ENCODE measurements at places on chromosomes 11 and 22.

DNA sequence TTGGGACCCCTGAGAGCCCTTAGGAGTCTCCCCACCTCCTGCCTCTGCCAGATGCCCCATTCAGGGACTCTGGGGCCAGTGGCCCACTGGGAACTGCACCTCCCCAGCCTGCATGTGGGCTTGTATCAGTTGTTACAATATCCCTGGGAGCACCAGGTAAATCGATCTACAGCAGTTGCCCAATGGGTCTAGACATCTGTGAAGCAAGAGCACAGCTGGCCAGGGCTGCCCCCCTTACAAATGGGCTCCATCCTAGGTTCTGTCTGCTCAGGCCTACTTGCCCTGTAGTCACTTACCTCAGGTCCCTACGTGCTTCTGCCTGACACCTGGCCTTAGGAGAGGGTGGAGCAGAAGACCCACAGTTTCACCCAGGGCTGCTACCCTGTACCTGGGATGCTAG lies 62.7 kb downstream of the HIRA start:
- no peaks in the 10 kb centered on the region for H3K4me1 ChIP-seq
- DNase-seq = no peak
- H3K4me3 ChIP-seq = no peak overlapping the region
- H3K27me3 ChIP-seq = no peaks in the 10 kb centered on the region
- H3K27ac ChIP-seq = no peak overlapping the region

- no peak overlapping the region for H3K27ac ChIP-seq
- no peak overlapping the region for H3K4me3 ChIP-seq
- DNase-seq = no peak
- H3K36me3 ChIP-seq = no peaks in the 10 kb centered on the region
These were observed 45.9 kb upstream of the SC5D start for GRCh38 chr11:121246769-121247035.

DNA sequence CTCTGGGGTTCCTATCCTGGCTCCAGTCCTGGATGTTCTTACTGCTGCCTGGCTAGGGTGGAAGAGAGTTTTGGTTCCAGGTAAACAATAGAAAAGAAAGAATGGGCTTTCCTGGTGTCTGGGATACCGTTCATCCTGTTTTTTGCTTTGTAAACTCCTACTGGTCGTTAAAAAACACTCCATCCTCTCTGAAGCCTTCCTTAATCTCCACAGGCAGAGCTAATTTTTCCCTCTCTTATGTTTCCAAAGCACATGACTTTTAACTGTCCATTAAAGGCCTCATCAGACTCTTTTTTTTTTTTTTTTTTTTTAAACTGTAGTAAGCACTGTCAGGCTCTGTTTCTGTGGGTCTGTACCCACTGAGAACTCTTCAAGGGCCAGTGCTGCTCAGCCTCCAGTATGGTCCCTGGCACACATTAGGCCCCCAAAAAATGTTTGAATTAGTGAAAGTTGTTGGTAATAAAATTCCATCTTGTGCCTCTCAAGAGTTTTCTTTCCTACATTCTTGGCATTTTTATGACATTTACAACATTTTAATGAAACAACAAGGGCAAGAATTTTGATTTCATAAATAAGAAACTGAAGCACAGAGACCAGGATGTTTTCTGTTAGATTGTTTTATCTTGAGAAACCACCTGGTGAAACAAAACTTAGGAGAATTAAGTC lies 104.2 kb downstream of the TEAD1 start:
- H3K36me3 ChIP-seq = no peaks in the 10 kb centered on the region
- peaks cover 46% of the 10 kb centered on the region for H3K4me1 ChIP-seq
- no peak overlapping the region for H3K4me3 ChIP-seq
- no peaks in the 10 kb centered on the region for H3K27me3 ChIP-seq
- DNase-seq = no peak

GRCh38 chr11:8566613-8567210 lies 27.3 kb downstream of the STK33 start:
- H3K27ac ChIP-seq = no peak overlapping the region
- no peak for DNase-seq
- no peaks in the 10 kb centered on the region for H3K27me3 ChIP-seq
- no peaks in the 10 kb centered on the region for H3K4me1 ChIP-seq

DNA sequence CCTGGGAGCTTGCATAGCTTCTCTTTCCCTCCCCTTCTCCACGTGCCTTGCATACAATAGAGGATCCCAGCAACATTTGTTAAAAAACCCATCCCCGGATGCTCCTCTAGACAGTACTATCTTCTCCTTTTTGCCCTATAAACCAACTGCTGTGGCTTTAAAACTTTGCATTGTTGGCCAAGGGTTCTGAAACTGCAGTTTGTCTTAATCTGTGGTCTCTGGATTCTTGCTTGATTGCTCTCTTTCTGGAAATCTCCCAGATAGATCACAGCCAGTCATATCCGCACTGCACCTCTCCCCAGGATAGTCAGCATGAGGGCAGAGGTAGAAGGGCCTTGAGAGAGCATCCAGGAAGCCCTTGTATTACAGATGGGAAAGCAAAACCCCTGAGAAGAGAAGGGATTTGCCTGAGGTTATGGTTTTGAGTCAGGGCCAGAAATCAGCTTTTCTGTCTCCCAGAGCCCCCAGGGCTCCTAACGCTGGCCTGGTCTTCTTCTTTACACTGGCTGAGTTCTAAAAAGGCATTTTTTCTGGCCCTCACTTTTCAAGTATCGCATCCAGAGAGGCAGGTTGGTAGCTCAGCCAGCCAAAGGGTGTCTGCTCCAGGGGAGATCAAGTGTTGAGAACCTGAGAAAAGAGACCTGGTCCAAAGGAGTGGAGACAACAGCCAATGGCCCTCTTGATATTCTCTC lies 70.6 kb downstream of the ADM start:
- DNase-seq = no peak
- no peak overlapping the region for H3K4me3 ChIP-seq
- peaks cover 45% of the 10 kb centered on the region for H3K4me1 ChIP-seq
- no peaks in the 10 kb centered on the region for H3K27me3 ChIP-seq
- peak overlapping the region; percentile 48 for H3K27ac ChIP-seq
- H3K36me3 ChIP-seq = no peaks in the 10 kb centered on the region

DNA sequence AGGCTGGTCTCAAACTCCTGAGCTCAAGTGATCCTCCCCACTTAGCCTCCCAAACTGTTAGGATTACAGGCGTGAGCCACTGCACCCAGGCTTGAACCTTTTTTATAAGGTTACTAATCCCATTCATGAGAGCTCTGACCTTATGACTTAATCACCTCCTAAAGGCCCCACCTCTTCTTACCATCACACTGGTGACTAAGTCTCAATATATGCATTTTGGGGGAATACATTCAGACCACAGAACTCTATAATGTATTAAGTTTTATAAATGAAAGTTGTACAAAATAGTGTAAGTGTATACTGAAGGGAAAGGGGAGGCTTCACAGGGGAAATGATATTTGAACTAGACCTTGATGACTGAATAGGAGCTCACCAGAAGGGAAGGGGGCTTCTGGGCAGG lies 28.4 kb upstream of the RBFOX2 start:
- DNase-seq = no peak
- peaks cover 15% of the 10 kb centered on the region for H3K4me1 ChIP-seq
- H3K27me3 ChIP-seq = no peaks in the 10 kb centered on the region
- H3K36me3 ChIP-seq = no peaks in the 10 kb centered on the region
- H3K27ac ChIP-seq = no peak overlapping the region

GRCh38 chr11:104997288-104997687 lies 25.7 kb downstream of the CASP5 start:
- no peak overlapping the region for H3K4me3 ChIP-seq
- H3K27me3 ChIP-seq = no peaks in the 10 kb centered on the region
- no peaks in the 10 kb centered on the region for H3K4me1 ChIP-seq
- DNase-seq = no peak
- H3K27ac ChIP-seq = no peak overlapping the region

DNA sequence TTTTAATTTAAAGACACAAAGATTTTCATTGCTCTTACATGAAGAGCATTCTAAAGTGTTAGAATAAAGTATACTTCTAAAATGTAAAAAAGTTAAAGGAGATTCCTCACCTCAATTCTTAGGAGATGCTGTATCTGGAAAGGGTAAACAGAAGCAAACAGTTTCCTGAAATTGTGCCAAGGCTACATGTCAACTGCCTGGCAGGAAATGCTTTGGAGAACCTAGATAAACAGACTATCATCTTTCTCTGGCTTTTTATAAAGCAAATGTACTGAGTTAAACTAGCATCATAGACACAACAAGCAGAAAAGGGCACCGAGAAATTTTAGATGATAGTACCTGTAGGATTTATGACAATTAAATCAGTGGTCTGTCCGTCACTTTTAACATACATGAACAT lies 24.7 kb upstream of the AKIP1 start:
- no peak for DNase-seq
- peak overlapping the region; percentile 23 for H3K27ac ChIP-seq
- no peaks in the 10 kb centered on the region for H3K27me3 ChIP-seq
- H3K36me3 ChIP-seq = no peaks in the 10 kb centered on the region

- peaks cover 9% of the 10 kb centered on the region for H3K4me1 ChIP-seq
- H3K36me3 ChIP-seq = no peaks in the 10 kb centered on the region
- H3K27ac ChIP-seq = no peak overlapping the region
- DNase-seq = no peak
- H3K4me3 ChIP-seq = no peak overlapping the region
- no peaks in the 10 kb centered on the region for H3K27me3 ChIP-seq
These were observed 2.3 kb upstream of the CLPB start for GRCh38 chr11:72436661-72437060.

DNA sequence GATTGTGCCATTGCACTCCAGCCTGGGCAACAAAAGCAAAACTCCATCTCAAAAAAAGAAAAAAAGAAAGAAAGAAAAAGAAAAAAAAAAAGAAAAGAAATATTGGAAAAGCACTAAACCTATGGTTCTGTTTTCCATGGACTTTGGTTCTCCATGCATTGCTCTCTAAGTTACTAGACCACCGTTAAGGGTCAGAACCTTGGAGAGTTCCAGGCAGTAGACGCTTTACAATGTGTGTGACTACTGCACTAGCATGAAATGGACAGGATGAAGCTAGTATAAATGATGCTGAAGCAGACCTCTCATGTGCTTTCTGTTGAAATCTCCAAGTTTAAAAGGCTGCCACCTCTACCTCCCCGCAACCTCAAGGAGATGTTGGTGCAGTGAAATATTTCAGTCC lies 63.5 kb downstream of the SIK2 start:
- H3K36me3 ChIP-seq = no peaks in the 10 kb centered on the region
- H3K27ac ChIP-seq = no peak overlapping the region
- DNase-seq = no peak
- H3K27me3 ChIP-seq = no peaks in the 10 kb centered on the region

DNA sequence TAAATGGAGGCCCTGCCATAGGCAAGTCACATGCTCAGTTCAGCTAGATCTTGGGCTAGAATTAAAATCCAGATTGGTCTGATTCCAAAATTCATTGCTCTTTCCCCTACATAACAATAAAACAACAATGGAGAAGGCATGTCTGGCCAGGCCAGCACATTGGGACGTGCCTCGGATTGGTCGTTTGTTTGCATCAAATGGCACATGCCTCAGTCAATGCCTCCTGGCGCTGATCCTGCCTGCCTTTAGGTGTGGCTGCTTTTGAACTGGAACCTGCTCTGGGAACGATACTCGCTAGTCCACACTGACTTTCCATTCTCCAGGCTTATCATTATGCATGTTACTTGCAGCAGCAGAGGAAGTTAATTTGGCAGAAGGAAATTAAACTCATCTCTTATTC lies 322.1 kb downstream of the NELL1 start:
- H3K36me3 ChIP-seq = no peaks in the 10 kb centered on the region
- H3K4me1 ChIP-seq = no peaks in the 10 kb centered on the region
- no peak overlapping the region for H3K27ac ChIP-seq
- H3K27me3 ChIP-seq = no peaks in the 10 kb centered on the region
- no peak overlapping the region for H3K4me3 ChIP-seq
- DNase-seq = no peak

- H3K27me3 ChIP-seq = peaks cover 6% of the 10 kb centered on the region
- no peak for DNase-seq
- H3K27ac ChIP-seq = no peak overlapping the region
- H3K36me3 ChIP-seq = no peaks in the 10 kb centered on the region
These were observed 49.7 kb downstream of the MYEOV start for GRCh38 chr11:69343401-69344321.

GRCh38 chr11:71249301-71249700 lies 3.1 kb downstream of the SHANK2 start:
- H3K4me3 ChIP-seq = no peak overlapping the region
- no peaks in the 10 kb centered on the region for H3K36me3 ChIP-seq
- DNase-seq = no peak

DNA sequence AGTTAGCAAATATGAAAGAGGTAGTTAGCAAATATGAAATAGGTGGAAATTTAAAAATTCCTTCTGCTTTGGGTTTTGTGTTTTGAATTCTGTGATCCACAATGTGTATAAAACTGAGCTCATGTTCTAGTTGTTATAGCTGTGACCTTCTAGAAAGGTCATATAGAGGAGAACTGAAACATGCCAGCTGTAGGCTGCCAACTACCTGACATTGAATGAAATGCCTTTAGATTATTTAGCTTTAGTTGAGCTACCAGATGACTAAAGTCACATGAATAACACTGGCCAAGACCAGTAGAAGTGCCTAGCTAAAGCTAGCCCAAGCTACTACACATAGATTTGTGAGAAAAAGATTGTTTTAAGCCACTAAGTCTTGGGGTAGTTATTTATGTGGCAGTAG lies 5.8 kb upstream of the TCN1 start:
- DNase-seq = no peak
- no peak overlapping the region for H3K27ac ChIP-seq
- no peaks in the 10 kb centered on the region for H3K36me3 ChIP-seq
- no peak overlapping the region for H3K4me3 ChIP-seq
- H3K4me1 ChIP-seq = no peaks in the 10 kb centered on the region

- H3K27me3 ChIP-seq = no peaks in the 10 kb centered on the region
- DNase-seq = peak; percentile 85
- peaks cover 3% of the 10 kb centered on the region for H3K4me1 ChIP-seq
- no peak overlapping the region for H3K27ac ChIP-seq
These were observed 55.7 kb downstream of the CD82 start for GRCh38 chr11:44621140-44621681.

DNA sequence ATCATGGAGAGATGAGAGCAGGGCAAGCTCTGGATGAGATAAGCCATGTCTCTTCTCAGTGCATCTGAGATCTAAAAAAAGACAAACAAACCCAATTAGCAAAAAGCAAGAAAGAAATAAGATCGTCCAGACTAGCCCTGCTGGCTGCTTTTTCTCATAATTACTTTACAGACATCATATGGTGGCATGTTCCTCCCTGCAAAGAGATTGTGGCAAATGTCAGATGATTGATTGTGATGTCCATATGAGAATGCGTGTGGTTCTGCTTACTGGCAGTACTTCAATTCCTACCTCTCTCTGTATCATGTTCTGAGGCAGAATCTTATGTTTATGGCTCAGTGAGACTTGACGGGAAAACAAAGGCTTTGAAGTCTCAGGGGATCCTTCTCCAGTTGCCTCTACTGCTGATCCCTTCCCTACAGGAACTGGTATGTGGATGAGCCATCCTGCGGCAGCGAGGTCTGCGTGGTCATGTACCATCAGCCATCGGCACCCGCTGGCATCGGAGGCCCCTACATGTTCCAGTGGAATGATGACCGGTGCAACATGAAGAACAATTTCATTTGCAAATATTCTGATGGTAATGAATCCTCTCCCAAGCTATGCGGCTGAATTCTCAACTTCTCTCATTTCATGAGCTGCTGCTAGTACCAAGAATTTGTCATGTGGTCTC lies 8.8 kb downstream of the LAYN start:
- peaks cover 16% of the 10 kb centered on the region for H3K4me1 ChIP-seq
- peak overlapping the region; percentile 4 for H3K4me3 ChIP-seq
- H3K36me3 ChIP-seq = peaks cover 4% of the 10 kb centered on the region
- no peaks in the 10 kb centered on the region for H3K27me3 ChIP-seq
- H3K27ac ChIP-seq = no peak overlapping the region
